Small intestine (tissue), 16 donors: ENCODE measurements at places on chromosomes 4 and X.

DNA sequence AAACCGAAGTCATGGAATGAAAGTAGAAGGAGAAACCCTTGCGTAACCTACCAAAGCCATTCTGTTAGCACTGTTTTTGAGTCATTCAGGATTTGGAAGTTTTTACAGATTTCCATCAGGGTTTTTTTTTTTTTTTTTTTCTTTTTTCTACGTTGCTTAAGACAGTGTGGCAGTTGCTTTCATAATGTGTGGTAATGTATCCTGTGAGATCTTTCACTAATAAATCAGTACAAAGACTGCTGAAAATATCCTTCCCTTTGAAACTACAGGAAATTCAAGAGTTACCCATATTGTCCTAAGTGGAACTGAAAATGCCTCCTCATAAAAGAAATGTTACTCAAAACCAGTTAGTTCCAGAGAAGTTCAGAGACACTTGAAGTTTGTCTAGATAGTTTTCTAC, 137.8 kb downstream of the RAPGEF2 start:
- DNase-seq, result no peak

- DNase-seq, result no peak
Observed at GRCh38 chrX:133979641-133980230, 5.7 kb downstream of the GPC3 start.

DNA sequence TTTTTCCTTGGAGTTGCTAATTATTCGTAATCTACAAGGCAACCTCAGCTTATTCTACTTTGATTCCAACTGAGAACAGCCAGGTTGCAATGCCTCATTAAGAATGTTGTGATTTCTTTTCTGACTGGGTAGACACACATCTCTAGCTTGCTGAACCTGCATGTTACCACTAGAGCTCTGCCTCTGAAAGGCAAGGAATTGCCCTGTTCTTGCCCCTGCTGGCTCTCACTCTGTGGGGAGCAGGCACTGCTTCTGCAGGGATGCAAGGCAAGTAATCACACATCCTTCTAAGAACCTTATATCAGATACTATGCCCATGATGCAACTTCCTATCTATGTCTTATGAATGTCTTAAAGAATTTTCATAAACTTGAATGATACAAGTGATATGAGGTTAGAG, 503.2 kb downstream of the PACRGL start:
- DNase-seq, result no peak

- no peak for DNase-seq
Observed at GRCh38 chrX:38276089-38276488, 51.2 kb downstream of the RPGR start.

- no peak for DNase-seq
Observed at GRCh38 chr4:9952415-9952950, 68.8 kb downstream of the SLC2A9 start.

GRCh38 chr4:177356206-177356605, 46.5 kb downstream of the NEIL3 start:
- DNase-seq, result no peak

GRCh38 chr4:44421330-44422065, 27.1 kb downstream of the KCTD8 start:
- DNase-seq, result no peak

DNA sequence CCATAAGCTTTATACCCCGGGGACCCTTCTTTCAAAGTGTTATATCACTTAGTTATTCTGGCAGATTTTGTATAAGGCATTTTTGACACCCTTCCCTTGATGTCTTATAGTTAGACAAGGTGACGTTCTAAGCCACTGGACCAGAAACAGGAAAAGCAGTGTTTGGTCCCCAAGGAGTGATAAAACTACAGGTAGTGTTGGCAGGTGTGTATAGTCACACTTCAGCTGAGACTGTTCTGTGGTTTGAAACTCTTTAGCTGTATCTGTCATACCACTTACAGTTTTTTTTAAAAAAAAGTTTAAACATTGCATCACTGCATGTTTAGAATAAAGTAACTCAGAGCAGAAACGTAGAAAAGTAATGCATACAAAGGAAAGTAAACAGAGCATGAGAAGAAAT, 48.5 kb downstream of the TLL1 start:
- no peak for DNase-seq

- DNase-seq, result no peak
Observed at GRCh38 chr4:4502694-4503311, 39.0 kb downstream of the STX18 start.

GRCh38 chr4:146643812-146644401, 5.2 kb downstream of the POU4F2 start:
- peak; percentile 3 for DNase-seq

DNA sequence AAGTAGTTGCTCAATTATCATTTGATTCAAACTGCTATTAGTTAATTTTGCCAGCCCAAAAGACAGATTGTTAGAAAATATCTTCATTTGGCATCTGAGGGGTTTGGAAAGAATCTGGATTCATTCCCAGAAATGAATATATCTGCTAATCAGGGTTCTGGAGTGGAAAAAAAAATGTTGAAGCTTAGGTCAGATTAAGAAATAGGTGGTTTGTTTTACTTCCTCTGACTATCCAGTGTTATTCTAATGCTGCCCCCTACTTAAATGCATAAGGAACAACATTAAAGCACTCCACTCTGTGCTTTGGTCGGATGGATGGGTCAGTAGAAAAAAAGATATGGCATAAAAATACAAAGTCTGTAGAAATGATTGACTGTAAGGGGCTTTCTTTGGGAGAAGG, 89.0 kb downstream of the LUZP4 start:
- DNase-seq, result no peak

DNA sequence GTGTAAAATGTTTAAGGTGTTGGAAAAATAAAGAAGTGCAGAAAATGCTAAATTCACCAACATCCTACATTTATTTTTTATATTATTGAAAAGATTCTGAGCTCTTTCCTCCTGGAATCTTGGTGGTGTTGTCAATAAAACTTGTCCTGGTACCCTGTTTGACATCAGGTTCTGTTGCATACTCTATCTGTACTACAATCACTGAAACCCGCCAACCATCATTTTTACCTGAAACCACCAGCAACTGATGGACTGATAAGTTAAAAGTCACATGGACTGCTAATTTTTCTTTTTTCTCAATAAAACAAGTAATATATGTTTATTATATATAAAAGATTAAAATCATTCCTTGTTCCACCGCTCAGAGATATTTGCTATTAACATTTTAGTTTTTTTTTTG, 23.4 kb downstream of the STAP1 start:
- DNase-seq, result no peak

DNA sequence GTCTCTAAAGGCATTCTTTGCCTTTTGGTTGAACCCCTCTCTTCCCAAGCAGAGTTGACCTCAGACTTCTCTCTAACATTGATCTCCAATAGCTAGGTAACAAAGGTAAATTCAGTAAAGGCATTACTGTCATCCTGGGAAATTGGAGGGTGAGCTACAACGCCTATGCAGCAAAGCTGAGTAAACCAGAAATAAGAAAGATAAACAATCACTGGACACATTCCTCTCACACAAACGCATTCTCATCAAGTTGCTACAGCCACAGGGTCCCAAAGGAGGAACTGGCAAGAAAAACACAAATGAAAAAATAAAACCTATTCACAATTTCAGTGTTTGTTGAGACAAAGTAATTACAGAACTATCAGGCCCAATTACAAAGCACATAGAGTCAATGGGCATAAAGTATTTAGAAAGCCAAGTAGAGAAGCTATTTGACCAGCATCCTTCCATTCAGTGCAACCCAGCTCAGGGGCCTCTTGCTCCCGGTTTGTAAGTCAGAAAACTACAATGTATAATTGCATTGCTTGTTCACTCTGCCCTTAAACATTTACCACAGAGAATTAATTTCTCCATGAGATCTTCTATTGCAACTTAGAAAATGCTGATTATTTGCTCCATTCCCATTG, 967.7 kb downstream of the PCDH7 start:
- no peak for DNase-seq

DNA sequence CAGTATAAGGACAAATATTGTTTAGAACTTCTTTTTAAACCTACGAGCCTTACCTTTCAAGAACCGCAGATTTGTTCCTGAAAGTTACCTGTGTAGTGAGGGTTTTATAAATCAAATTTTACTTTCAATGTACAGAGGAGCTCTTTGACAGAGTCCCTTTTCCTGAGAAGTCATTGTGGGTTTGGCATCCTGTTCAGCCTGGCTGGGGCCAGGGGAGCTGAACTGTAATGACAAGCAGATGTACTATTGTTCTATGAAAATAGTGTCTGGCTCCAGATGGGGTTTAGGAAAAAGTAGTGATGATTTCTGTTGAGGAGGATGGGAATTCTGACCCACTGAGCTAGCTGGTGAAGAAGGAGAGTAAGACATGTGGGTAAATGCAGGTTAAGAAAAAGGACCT, 196.2 kb upstream of the PGRMC2 start:
- no peak for DNase-seq

- no peak for DNase-seq
Observed at GRCh38 chr4:98522062-98522461, 136.3 kb downstream of the TSPAN5 start.
